ENCODE measurements at places on chromosomes 13 and 19.

- DNase-seq, result no peak
Observed at GRCh38 chr13:50758796-50759195, 84.7 kb downstream of the DLEU7 start.

DNA sequence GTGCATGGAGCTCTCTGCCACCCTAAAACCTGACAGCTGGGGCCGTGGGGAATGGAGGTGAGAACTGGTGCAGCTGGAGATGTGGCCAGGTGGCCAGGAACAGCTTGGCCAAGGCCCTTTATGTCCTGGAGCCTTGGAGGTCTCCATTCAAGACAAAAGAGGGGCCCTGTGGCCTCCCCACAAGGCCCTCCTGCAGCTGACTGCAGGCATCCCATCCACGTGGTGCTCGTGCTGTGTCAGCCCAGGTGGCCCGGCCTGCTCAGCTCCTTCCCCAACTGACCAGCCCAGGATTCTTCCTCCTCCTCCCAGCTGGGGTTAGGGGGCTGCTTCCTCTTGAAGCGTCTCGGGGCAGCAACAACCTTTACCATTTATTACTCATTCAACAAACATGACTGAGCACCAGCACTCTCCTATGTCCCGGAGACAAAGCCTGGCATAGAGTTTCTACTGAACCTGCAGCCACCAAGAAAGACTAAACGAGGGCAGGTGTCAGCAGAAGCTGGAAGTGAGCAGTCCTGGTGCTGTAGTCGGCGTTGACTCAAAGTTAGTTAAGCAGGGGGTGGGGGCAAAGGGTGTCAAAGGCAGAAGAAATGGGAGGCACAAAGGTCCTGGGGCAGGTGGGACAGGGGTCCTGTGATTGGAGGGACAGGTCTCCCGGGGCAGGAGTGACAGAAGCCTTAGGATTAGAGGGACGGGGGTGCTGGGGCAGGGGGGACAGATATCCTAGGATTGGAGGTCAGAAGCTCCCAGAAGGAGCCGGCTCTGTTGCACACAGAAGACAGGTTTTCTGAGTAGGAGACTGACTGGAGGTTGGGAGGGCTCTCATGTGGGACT, 23.3 kb upstream of the C13orf46 start:
- no peak for DNase-seq

DNA sequence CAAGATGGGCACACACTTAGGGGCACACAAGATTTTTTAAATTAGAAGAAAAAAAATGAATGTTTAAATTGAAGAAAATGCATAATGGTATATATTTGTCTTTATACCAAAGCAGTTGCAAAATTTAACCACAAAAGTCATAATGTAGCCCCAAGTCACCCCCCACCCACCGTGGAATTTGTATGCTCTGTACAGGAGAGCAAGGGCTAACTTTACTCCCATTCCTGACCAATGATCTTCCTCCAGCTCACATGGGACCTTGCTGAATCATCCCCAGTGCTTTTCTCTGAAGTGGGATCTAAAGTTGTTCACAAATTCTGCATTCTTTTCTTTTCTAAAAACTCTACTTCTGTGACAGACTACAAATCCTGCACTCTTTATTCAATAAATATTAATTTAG, 597.0 kb downstream of the UQCRFS1 start:
- DNase-seq, result no peak

- peak; percentile 80 for DNase-seq
Observed at GRCh38 chr19:51607920-51608562, 22.2 kb downstream of the SIGLEC5 start.

DNA sequence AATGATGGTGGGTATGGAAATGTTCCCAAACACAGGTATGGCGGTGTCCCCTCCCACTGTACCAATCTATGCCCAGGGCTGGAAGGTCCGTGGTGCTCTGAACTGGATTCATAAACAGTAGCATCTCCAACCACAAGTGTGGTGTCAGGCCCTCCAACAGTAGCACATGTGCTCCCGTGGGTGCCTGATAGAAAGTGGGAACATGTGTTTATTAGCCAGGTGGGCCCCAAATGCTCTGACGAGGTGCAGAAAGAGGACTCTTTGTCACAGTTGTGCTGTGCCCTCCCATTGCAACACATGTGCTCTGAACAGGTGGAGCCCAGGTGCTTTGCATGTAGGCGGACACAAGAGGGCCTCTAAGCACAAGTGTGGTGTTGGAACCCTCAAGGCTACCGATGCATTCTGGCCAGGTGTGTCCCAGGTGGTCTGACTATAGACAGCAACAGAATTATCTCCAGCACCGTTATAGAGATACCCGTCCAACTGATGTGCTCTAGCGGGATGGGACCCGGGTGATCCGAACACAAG, 75.4 kb upstream of the ZNF30 start:
- DNase-seq, result no peak

GRCh38 chr13:32857077-32857476, 159.1 kb upstream of the KL start:
- DNase-seq, result no peak

GRCh38 chr13:21238267-21238666, 61.8 kb downstream of the MRPL57 start:
- DNase-seq, result no peak

GRCh38 chr13:26621731-26622401, 64.4 kb downstream of the WASF3 start:
- no peak for DNase-seq

DNA sequence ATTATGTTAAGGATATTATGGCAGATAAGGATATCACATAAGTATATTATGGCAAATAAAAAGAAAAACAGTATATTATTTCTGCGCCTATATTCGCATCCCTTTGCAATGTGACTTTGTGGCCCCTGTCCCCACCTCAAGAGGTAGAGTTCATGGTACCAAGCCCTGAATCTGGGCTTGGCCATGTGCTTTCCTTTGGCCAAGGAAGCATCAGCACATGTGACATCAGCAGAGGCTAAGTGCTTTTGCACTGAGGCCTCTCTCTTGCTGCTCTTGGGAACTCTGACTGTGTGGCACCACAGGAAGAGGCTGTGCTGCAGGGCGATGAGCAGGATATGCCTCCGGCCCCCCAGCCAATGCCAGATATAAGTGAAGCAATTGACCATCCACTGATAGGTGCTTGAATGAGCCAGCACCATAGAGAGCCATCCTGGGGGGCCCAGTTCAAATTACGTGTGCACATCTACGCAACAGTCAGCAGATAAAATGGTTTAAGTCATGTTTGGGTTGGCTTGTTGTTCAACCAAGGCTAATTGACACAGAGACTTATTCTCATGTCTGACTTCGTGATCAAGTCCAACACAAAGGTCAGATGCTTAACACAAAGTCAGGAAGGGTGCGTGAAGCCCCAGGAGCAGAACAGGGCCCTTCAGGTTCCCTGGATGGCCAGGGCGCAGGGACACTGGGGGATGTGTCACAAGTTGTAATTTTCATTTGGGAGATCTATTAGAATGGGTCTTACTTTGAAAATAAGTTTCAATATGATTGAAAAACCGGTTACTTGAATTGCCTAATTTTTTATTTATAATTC, 173.3 kb downstream of the COL4A1 start:
- DNase-seq, result no peak
